ENCODE measurements at places on chromosomes 12 and 14.

GRCh38 chr12:104792570-104792969 lies 165.5 kb downstream of the SLC41A2 start:
- no peak for DNase-seq

DNA sequence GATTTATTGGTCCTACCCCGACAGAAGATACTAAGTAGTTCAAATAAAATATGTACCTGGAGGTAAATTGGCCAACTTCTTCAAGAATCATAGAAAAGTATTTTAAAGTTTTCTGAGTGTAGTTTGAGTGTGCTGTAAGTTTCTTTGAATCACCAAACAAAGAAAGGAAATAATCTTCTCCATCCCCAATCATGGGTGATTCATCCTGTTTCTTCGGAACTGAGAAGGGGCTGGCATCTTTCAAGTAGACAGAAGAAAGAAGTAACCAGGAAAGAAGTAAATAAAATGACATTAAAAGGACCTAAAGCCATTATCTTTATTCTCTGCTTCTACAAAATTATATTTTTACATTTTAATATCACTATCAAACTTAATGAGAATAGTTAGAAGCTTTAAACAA lies 6.8 kb downstream of the LMNTD1 start:
- DNase-seq: no peak

DNA sequence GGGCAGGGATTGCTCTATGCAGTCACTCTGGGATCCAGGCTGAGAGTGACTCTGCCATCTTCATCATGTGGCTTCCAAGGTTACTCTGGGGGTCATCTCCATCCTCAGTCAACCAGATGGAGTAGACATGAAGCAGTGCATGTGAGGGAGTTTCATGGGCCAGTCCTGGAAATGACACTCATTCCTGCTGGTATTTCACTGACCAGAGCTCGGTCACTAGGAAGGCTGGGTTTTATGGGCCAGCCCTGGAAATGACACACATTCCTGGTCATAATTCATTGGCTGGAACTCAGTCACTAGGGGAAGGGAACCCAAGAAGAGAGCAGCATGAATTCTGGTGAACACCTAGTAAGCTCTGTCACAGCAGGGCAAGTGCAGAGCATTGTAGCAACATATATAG lies 144.7 kb downstream of the SMOC1 start:
- no peak for DNase-seq

DNA sequence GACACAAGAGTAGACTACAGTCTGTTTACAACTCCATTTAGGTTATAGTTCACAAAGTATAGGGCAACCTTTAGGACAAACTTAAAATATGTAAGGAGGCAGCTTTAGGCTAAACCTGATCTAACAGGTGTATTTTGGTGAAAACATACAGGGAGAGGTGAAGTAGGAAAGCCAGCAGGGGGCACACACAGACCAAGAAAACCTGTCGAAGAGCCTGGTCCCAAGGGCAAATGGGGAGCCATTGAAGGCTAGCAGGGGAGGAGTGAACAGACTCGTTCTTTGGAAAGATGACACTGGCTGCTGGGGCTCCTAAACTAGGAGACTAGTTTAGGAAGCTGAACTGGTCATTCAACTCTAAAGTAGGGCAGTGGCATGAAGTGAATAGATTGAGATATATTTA lies 138.8 kb upstream of the WSCD2 start:
- peak; percentile 41 for DNase-seq

GRCh38 chr12:48615681-48616080 lies 45.8 kb upstream of the LALBA start:
- DNase-seq: no peak

DNA sequence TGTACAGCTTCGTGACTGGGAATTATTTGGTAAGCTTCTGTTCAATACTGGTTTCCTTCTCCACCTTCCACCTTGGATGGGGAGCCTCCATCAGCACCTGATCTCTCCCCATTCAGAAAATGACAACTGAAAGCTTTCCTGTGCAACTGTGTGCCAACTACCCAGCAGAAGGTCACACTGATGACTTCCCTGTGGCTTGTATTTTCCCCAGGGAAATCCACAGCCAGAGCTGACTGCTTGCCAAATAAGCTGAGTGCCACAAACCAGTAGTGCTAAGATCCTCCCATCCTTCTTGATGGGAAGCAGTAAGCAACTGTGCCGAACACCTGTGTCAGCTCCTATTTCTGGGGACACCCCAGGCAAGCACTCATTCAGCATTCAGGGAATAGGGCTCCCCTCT lies 257.2 kb upstream of the SOX5 start:
- no peak for DNase-seq

GRCh38 chr12:3668479-3669165 lies 84.3 kb downstream of the CRACR2A start:
- DNase-seq: no peak

DNA sequence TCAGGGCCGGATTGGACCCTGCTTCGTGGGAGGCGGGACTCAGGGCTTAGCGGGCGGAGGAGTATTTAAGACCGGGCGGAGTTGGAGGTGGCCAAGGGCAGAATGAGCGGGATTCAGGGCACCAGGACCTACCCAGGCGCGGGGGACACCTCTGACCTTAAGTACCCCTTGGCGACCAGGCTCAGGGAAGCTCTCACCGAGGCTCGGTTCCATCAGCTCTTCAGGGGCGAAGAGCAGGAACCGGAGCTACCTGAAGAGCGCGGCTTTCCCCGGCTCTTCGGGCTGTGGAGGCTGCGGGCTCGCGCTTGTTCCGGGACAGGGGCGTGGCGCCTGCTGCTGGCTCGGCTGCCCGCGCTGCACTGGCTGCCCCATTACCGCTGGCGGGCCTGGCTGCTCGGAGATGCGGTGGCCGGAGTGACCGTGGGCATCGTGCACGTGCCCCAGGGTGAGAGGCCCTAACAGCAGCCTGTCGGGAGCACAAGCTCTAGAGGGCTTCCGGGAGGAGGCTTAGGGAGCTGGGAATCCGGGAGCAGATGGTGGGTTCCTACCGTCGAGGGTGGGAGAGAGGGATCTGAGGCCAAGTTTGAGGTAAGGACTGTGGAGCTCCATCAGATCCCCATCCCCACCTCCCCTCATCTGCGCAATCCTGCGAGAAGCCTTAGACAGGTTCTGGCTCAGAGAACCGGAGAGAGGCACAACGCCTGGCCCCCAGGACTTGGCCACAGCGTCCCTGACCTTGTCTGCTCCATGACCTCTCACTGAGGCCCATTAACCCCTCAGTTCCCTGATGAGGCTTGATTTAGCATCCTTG lies 8.4 kb downstream of the ARHGEF25 start:
- DNase-seq: peak; percentile 46

DNA sequence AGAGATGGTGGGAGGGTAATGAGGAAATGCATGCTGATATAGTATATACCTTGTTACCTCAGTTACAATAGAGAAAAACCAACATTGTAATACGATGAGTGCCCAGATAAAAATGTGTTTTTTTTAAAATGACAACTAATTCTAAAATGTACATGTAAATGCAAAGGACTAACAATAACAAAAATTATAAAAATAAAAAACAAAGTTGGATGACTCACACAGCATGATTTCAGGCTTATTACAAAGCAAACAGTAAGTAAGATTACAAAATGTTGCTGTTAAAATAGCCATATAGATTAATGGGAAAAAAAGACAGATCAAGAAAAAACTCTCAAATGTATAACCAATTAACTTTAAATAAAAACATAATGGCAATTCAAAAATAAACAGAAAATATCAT lies 1099.4 kb downstream of the FSCB start:
- no peak for DNase-seq

DNA sequence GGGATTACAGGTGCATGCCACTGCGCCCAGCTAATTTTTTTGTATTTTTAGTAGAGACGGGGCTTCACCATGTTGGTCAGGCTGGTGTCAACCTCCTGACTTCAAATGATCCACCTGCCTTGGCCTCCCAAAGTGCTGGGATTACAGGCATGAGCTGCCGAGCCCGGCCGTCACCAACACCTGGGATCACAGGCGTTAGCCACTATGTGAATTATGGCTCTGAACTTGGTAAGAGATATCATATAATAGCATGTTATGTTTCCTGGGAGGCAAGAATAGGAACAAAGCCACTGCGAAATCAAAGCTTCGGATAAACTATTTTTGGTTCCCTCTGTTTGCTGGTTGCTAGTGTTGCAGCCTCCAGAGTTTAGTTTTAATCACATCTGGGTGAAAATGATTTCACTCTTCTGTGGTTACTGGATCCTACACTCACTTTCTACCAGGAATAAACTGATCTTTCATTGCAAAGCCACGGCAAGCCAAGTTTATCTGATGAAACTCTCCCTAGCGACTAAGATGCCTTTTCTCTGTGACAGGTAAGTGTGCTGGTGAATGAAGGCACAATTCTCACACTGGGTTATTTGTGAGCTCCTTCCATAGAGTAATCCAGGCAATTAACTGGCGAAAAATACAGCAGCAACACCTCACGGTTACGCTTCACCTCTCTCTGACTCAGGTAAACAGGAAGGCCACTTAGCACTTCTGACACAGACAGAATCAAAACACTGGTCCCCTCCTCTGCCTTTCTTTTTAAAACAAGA lies 16.7 kb downstream of the SNRNP35 start:
- no peak for DNase-seq

DNA sequence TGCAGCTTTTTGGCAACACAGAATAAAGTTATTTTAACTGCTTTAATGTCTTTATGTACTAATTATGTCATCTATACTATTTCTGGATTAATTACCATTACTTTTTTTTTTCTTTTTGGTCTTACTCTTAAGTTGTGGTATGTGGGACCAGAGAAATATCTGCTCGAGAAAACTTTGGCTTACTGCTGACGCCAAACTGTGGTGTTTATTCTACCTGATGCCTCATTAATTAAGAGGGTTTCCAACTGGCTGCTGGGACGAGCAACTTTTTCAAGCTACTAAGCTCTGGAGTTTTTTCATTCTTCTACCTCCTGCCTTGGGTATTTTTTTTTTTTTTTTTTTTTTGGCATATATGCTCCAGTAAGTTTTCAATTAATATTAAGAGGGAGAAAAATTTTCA lies 1257.5 kb downstream of the FSCB start:
- DNase-seq: no peak

DNA sequence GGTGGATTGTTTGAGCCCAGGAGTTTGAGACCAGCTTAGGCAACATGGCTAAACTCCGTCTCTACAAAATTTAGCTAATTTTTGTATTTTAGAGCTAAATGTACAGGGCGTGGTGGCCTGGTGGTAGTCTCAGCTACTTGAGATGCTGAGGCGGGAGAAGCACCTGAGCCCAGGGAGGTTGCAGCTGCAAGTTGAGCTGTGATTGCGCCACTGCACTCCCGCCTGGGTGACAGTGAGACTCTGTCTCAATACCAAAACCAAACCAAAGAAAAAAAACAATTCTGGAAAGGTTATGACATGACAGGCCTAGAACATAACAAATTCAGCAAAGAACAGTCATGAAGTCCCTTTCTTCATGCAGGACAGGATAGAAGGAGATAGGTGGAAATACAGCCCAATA lies 25.7 kb downstream of the WDR89 start:
- DNase-seq: no peak

DNA sequence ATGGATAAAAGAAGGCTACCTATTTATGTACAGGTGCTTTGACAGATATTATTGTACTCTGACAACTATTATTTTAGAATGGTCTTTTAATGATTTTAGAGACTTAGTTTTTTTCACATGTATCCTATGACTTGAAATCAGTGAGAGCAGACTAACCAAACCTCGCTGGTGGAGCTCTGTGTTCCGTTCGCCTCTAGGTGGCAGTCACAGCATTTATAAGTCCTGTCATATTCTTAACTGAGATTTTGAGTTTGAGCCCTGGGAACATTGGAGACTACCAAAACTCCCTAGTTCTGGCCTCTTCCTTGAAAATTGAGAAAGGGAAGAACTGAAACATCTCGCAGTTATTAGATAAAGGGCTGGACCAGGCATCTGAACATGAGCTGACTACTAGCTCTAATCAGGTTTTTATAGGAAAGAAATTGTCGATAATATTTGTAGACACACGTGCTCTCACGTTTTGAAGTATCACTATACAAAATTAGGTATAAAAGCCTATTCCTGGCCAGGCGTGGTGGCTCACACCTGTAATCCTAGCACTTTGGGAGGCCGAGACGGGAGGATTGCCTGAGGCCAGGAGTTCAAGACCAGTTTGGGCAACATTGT lies 48.3 kb downstream of the TTLL5 start:
- peak; percentile 71 for DNase-seq

DNA sequence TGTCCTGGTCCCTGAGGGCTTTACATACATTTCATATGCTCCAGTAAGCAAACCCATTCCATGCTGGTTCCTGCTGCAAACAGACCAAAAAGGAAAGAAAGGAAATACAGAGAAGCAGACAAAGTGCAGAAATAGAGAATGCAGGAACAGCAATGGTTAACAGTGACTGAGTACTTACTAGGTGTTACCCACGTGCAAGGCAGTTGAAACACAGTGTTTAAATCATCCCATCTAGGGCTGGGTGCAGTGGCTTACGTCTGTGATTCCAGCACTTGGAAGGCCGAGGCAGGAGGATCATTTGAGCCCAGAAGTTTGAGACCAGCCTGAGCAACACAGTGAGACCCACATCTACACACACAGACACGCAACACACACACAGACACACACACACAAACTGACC lies 21.2 kb upstream of the NINJ2 start:
- no peak for DNase-seq

GRCh38 chr12:53096089-53096741 lies 1.3 kb upstream of the IGFBP6 start:
- no peak for DNase-seq

DNA sequence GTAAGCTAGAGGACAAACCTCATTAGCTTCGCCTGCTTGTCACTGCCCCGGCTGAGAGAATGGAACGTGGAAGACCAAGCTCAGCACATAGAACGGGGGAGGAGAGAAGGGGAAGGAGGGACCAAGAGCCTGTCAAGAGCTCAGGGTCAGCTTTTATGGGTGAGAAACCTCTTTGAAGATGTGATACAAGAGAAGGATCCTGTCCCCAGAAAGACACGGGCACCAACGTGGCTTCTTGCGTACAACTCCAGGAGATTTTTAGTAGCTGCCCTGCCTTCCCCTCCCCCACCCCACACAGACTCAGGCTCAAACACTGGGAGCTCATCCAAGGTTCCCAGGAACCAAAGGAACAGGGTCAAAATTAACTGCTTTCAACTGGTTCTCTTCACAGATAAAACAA lies 34.7 kb downstream of the APPL2 start:
- DNase-seq: no peak

GRCh38 chr14:71682337-71682736 lies 249.9 kb upstream of the RGS6 start:
- DNase-seq: no peak

- peak; percentile 66 for DNase-seq
Observed at GRCh38 chr14:103561381-103562178, 877 bp downstream of the BAG5 start.

GRCh38 chr12:105443802-105444652 lies 113.5 kb downstream of the C12orf75 start:
- no peak for DNase-seq

DNA sequence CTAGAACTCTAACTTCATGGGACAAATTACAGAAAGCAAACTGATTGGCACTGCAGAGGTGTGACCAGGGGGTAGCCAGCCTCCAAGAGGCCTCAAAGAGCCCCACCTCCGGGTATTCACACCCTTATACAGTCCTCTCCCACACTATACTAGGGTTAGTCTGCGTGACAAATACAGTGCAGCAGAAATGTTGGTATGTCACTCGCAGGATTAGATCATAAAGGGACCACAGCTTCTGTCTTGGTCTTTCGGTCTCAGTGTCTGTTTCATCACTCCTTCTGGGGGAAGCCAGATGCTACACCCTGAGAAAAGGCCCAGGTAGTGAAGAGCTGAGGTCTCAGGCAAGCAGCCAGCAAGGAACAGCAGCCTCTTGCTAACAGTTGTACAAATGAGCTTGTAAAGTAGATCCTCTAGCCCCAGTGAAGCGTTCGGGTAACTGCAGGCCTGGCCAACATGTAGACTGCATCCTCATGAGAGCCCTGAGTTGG lies 68.9 kb upstream of the SAV1 start:
- peak; percentile 57 for DNase-seq
